Hematopoietic multipotent progenitor cell treated with erythropoietin and hydrocortisone succinate and interleukin-3 and kit ligand, for 15 days (in vitro differentiated cells): ENCODE measurements at places on chromosomes 12 and 14.

DNA sequence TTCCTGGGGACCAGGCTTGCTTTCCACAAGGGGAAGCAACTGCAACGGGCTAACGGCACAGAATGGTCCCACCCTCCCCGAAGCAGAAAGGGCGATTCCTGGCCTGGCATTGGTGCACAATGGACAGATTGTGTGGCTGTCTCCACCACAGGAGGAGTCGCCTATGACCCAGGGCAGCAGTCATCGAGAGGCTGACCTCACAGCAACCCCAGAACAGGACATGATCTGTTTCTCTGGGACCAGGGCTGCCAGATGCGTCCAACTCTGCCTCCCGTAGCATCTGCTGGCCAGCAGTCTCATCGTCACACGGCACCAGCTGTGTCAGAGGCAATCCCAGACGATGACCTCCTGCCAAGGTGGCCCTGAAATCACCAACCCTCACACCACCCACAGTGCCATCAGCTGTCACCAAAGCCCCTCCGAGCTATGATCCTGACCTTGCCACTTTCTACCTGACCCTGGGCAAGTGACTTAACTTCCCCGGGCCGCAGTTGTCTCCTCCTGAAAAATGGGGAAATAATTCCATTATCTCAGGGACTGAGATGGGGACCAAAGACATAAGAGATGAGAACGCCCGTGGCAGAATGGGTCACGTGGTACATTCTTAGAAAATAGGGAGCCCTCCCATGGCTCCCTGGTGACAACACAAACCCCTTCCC is 86.7 kb downstream of the CHGA start:
- no peak for DNase-seq

- DNase-seq, result no peak
Observed at GRCh38 chr14:92595267-92595666, 81.7 kb downstream of the RIN3 start.

DNA sequence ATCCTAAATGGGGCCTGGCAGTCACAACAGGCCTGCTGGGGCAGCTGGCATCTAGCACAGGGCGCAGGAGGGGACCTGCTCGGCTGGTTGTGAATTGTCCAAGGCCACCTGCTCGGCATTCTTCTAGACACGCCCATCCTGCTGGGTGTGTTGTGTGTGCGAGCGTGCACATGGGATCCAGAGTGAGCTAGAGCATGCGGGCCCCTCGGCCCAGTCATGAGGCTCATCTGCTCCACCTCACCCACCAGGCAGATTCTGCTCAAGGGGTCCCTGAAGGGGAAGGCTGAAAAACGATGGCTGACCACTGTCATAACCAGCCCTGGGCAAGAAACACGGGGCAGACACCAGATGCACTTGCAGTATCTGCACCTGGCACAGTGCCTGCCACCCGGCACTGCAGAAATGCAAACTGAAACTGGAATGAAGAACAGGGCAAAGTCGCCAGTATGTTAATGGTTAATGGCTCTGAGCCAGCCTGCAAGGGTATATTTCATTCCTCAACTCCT is 31.8 kb downstream of the MAX start:
- peak; percentile 15 for DNase-seq

DNA sequence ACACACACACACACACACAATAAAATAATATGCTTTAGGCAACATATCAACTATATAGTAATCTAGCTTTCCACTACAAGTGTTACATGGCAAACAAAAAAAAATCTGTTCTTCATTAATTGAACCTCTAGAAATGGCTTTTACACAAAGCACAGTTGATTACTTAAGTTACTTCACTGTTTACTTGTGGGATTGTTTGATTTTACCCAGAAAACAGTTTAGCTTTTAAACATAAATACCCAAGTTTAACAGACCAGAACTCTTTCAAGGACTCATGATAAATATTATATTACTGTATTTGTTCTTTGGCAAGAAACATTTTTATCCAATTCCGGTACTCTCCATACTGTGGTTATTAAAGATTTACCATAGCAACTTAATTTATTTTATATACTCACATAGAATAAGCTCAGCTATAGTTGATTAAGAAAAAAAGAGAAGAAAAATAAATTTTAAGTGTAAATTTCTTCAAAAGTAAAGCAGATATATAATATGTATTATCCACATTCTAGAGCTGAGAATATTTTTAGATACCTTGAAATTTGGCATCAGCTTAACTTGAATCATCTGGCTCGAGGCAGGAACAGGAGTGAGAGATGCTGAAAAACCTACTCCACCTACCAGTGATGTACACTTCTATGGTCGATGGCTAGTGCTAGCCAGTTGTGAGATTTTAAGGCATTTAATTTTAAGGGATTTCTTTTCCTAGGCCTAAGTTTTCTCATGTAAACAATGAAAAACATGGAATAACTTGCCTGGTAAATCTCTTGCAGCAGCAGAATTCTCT is 126.0 kb downstream of the BTG1 start:
- no peak for DNase-seq

- DNase-seq, result peak; percentile 7
Observed at GRCh38 chr12:90945070-90945649, 9.8 kb downstream of the CCER1 start.

DNA sequence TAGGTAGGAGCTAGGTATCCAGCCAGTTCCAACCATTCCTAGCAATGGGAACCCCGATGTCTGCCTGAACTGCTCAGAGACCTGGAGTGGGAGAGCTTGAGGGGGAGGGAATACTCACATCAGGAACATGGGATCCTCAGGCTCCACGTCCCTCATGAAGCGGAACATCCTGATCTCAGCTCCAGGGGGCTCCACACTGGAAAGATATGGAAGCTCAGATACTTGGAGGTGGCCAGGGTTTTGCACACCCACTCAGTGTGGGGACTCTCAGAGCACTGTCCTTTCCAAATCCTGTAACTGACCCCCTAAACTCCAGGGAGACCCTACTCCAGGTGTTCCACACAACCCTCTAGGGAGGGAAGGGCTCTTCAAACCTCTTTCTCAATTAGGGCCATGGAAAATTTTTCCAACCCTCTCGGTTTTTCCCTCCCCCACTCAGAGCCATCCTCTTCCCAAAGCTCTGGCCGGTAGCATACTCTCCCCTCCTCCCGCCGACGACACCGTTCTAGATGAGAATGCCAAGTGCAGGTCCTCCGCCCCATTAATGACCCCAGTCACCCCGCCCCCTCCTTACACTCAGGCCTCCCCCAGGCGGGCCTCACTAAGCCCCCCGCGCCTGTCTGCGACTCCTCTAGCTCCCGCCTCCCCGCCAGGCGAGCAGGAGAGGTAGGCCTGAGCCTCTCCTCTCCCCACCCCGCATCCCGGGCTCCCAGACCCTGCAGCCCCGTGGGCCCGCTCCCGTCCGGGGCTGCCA is 597 bp downstream of the MLF2 start:
- DNase-seq, result no peak

DNA sequence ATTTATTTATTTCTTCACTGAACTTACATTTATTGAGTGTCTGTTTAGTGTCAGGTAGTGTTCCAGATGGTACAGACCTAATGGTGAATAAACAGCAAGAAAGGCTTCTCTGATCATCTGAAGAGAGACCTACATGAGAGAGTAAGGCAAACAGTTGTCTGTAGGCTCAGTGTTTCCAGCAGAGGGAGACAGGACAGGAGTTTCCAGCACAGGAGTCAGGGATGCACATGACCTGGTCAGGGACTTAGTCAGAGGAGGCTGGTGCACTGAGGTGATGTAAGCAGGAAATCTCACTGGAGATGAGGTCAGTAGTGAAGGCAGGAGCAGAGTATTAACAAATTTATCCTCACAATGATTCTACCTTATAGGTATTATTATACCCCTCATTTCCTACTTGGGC is 233.2 kb downstream of the MDGA2 start:
- no peak for DNase-seq

GRCh38 chr12:123559468-123559867 is 24.9 kb upstream of the TMED2 start:
- no peak for DNase-seq

DNA sequence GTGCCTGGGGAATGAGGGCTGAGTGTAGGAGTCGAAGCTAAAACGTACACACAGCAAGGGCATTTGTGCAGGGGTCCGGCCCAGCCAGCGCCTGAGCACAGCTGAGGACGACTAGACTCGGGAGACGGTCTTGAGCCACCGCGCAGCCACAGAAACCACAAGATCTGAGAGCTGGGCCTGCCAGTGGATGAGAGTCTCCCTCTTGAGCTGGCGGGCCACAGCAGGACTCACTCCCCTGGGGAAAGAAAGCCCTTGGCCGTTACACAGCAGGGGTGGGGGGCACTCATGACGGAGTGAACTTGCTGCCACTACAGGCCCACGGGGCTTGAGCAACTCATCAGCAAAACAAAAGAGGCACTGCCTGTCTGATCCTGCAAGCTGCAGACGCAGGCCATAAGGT is 23.0 kb downstream of the STX2 start:
- no peak for DNase-seq

DNA sequence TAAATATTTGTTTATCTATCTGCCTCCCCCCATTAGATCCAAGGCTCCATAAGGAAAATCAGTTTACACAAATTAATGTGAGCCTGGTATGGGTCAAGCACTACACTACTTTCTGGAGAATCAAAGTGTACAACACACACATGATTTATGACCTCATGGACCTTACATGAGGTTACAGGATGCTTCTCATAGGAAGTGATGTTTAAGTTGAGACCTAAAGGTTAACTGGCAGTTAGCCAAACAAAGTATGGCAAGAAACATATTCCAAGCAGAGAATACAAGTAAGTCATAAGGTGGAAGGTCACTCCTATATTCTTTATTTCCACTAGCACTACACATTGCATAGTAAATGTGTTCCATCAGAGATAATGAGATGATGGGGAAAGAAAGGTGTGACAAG is 39.2 kb downstream of the OSBPL8 start:
- DNase-seq, result no peak

DNA sequence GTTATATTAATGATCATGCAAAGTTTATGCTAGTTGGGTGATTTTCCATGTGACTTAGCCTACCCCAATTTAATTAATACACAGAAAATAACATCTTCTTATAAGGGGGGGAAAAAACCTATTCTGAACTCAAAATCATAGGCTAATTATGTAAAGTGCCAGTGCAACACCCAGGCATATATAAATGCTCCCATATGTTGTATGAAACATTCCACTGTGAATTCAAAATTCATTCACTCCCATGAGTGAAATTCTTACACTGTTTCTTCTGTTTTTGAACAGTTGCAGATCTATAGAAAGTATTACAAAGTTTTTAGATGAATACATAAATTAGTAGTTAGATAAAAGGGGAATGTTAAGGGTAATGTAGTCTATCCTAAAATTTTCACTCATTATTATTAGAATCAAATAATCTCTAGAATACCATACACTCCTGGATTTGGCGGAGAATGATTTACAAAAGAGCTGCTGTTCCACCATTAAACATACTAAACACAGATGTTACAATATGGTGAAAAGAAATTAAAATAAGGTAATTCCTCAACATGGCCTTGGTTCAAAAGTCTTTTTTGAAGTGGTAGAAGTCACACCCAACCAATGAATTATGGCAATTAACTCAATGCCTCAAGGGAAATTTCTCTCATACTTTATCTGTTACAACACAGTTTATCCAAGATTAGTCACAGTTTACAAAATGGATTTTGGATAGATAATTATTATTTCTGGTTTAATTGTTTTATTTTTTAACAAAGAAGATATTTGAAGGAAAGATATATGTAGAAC is 454.1 kb upstream of the FLRT2 start:
- DNase-seq, result no peak

GRCh38 chr14:66496911-66497310 is 10.7 kb downstream of the CCDC196 start:
- DNase-seq, result no peak

DNA sequence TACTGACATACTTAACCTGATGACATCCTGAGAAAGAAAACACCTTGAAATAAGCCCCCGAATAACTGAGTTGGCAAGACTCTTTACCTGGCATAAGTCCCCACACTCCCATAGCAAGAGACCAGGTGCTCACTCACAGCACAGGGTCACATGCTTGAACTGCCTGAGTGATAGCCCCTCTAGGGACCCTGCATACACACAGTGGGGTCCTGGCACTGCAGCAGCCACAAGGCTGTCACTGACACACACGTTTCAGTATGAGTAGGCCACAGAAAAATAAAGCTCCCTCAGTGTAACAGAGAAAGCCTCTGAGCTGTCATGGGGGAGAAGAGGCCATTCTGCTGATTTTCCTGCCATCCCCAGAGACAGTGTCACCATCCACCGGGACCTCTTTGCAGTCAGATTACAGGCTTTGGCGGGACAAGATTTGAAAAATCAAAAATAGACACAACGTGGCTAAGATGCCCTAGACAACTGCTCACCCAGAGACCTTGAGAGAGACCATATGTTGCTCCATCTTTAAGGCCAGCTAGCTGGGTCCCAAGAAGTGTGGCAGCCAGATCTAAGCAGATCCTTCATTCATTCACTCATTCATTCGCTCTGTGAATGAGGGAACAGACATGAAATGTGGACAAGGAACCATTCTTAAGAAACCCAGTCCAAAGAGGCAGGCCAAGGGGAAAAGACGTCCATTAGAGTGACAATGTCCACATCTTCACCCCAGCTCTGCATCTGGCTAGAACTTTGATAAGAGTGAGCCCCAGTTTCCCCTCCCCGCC is 1.6 kb downstream of the SCARB1 start:
- DNase-seq, result no peak

- DNase-seq, result no peak
Observed at GRCh38 chr12:132521712-132522292, 31.9 kb downstream of the FBRSL1 start.
